GM04503 (cell line): ENCODE measurements at places on chromosomes 6 and 20.

- DNase-seq: no peak
Observed at GRCh38 chr6:163645560-163645959, 231.0 kb downstream of the QKI start.

DNA sequence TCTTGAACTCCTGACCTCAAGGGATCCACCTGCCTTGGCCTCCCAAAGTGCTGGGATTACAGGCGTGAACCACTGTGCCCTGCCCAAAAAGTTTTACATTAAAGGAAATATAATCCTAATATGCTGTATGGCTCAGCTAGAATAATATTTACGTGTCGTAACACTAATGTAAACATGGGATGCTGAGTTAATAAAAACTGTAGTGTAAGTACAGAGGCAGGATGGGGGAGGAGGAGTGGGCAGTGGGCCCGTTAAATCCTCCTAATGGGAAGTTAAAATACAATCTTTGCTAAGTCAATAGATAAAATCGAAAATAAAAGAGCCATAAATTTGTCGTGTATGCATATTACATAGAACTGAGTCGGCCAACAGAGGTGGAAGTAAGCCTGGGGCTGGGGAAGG, 12.1 kb upstream of the IP6K3 start:
- DNase-seq: no peak

DNA sequence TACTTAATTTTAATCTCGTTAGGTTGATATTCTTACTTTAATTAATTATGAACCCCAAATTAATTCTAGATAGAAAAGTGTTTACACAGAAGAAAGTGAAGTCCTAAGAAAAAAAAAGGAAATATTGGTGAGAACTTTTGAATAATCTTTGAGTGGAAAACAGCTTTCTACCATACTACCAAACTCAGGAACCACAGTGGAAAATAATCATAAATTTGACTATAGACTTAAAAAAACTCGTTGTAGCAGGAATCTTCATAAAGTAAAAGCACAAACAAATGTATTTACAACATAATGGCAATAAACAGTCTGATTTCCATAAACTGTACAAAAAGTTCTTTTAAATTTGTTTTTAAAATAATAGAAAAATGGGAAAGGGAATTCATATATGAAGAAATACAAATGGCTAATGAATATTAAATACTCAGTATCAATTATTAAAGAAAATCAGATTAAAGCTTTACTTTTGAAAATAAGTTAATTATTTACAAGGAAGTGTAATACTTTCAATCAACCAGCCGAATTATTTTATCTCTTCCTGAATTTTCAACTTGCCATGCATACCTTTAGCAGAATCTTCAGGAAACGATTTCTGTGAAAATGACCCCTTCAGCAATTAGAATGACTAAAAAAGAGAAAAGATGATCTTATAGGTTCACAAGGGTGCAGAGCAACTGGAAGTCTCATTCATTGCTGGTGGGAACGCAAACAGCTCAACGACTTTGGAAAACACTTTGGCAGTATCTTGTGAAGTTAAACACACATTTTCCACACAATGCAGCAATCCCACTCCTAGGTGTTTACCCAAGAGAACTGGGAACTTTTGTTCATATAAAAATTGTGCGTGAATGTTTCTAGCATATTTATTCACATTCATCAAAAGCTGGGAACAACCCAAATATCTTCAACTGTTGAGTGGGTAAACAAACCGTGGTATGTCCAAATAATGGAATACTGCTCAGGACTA, 38.5 kb upstream of the BMP6 start:
- no peak for DNase-seq

DNA sequence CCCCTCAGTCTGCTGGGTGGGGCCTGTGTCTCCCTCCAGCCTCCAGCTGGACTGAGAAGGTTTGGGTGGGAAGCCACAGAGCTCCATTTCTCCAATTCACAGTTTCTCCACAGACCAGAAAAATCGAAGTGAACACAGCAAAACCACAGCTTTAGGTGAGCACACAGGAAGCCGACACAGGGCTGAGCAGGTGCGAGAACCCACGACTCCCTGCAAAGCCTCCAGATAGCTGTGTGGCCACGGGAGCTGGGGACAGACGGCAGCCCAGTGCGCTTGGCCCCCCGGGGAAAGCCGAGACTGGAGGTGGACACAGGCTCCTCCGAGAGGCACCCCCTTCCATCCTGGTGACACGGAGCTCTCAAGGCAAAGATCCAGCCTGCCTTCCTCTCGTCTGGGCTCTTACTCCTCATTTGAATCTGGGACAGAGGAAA, 29.0 kb upstream of the MPC1 start:
- no peak for DNase-seq

GRCh38 chr20:58721951-58722778, 29.6 kb downstream of the NPEPL1 start:
- no peak for DNase-seq

DNA sequence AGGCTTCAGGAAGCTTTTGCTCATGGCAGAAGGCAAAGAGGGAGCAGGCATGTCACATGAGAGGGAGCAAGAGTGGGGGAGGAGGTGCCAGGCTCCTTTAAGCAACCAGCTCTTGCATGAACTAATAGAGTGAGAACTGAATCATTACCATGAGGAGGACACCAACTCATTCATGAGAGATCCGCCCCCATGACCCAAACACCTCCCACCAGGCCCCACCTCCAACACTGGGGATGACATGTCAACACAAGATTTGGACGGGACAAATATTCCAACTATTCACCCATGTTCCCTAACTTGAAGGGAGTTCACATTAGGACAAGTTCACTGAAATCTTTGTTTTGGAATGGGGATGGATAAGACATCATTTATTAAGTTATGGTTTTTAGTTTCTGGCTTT, 155.2 kb upstream of the ESR1 start:
- no peak for DNase-seq

DNA sequence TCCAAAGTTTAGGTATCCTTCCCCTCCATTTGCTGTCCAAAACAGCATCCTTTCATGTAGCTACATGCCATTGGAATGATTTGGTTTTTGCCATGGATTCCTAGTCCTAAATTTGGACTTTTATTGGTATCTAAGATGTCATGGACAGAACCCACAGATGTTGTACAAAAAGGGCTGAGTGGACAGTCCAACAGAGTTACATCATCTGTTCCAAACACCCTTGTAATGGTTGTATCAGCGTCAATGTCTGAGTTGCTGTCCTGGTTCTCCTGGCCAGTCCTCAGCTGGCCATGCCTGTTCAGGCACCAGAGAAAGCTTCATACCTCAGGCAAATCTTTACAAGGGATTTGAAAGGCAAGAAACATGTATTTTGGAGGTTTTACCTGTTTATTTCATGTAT, 191.3 kb downstream of the ESR1 start:
- no peak for DNase-seq

DNA sequence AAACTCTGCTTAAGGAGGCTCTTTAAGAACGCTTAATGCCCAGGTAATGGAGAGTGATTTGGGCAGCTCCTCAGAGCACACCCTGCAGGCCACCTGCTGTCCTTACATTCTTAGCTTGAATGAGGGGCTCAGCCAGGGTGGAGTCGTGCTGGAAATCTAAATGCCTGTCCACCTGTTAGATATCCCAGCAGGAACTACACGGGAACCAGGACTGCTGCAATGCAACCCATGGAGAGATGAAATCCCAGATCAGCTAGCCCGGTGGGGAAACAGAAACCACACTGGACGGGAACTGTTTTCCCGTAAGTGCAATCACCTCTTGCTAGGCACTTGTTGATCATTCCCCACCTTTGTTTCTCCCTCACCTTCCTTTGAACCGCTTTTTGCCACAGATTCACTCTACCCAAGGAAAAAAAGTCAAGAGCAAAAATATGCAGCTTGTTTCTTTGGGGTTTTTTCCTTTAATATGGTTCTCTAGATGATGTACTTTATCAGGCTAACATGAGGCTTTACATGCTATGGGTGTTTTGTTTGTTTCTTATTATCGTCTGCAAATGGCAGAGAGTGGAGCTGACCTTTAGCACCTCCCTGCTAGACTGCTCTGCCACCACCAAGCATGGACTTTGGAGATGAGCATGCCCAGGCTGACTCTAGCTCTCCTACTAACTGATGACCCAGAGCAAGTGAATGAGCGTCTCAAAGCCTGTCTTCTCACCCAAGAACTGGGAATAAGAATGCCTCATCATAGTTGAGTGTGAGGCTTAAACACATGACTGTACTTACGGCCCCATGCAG, 125.9 kb upstream of the TNFAIP3 start:
- no peak for DNase-seq

DNA sequence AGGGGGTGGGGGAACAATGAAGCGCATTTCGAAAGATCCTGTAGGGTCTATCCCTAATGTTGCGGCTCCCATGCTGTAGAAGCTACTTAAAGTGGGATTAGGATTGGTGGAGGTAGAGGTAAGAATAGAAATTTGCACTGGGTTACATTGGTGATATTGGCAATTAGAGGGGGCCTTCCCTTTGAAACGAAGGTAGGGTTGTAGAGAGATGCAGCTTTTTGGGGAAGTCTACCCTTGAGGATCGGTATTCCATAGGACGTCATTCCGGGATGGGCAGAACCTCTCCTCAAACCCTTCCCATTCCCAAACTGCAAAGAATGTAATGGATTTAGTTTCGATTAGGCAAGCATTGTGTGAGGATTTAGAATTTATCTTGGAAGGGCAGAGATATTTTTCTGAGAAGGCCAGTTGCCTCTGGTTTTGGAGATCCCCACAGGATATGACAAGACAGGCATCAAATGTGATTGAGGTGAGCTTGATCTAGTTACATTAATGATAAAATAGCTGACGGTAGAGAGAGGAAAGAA, 5.4 kb upstream of the ZNFX1 start:
- no peak for DNase-seq

- no peak for DNase-seq
Observed at GRCh38 chr6:156430386-156430785, 346.8 kb upstream of the ARID1B start.

GRCh38 chr20:415820-416322, 7.8 kb downstream of the RBCK1 start:
- DNase-seq: no peak

DNA sequence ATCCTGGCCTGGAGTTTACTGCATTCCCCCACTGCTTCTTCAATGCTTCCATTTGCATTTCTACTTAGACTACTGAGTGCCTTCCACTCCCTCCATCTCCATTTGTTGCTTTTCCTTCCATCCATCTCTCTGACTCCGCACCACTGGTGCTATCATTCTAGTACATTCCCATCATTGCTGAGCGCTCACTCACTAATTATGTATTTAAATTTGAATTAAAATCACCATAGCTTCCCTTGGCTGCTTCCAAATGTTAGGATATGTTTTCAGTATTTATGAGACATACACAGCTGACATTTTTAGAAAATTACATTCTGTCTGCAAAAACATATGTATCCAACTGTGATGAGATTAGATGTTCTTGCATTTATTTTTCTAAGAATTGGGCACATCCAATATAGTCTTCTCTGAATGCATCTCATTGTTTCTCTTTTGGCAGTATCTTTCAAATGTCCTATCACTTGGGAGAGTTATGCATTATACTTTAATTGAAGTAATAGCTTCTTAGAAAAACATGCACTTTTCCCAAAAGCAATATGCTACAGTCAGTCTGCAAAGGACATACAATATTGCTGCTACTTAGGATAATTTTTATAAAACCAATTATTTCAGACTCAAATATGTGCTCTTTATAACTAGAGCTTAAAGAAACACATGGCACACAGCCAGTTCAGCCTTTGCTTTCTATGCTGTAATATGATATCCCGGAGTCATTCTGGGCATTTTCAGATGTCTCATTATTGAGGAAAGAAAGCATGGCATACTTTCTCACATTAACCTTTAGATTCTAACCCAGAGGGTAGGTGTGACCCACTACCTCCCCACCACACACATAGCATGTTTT, 12.1 kb upstream of the COL21A1 start:
- DNase-seq: no peak

GRCh38 chr6:149950423-149950822, 8.6 kb downstream of the ULBP2 start:
- DNase-seq: no peak

- DNase-seq: no peak
Observed at GRCh38 chr6:35041086-35041861, 99.9 kb downstream of the TCP11 start.

- DNase-seq: no peak
Observed at GRCh38 chr6:110329348-110329713, 28.8 kb downstream of the METTL24 start.
